Memory B cell (primary cell): ENCODE measurements at places on chromosomes 3 and 15.

GRCh38 chr3:54870423-54870822, 57.4 kb downstream of the LRTM1 start:
- no peak for DNase-seq

GRCh38 chr15:20356444-20356910, 185.1 kb downstream of the GOLGA6L6 start:
- peak; percentile 74 for DNase-seq

DNA sequence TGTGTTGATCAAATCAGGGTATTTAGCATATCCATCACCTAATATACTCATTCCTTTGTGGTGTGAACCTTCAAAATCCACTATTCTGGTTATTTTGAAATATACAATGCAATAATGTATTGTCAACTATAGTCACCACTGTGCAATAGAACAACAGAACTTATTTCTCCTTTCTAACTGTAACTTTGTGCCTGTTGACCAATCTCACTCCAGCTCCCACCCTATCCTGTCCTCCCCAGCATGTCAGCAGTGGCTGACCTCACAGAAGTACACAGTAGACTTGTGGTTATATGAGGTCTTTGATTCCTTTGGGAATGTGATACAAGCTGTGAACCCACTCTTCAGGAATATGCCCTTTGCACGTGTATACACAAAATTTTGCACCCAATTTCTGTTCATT, 64.2 kb downstream of the ECT2 start:
- DNase-seq: no peak

DNA sequence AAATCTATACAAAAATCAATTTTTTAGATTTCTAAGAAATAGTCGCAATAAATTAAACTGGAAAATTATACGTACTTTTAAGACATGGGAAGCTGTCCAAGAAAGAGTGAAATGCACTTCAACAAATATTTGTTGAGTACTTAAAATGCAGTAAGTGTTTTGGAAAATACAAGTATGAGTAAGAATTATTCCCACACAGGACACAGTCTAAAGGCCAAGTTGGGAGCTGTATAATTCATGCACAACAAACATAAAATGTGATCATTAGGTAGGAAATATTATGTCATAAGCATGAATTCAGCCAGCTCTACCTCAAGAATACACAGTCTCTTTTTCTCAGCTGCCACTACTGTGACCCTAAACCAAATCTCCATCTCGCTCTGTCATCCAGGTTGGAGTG, 267.6 kb downstream of the CNTN3 start:
- DNase-seq: no peak

DNA sequence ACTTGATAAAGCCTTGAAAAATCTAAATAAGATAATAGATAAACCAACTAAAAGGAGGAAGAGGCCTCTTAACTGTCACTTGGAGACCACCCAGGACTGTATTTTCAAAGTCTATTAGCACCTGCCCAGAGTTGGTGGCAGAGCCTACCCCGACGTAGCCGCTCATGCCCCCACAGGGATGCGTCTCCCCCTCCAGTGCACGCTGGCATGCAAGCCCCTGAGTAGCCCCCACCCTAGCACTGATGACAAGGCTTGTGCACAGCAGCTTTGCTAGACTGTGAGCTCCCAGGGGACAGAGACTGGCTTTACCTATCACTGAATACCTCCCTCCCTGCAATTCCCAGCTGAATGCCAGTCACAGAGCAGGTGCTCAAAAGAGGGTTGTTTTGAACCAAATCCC, 54.1 kb upstream of the HES1 start:
- DNase-seq: no peak

DNA sequence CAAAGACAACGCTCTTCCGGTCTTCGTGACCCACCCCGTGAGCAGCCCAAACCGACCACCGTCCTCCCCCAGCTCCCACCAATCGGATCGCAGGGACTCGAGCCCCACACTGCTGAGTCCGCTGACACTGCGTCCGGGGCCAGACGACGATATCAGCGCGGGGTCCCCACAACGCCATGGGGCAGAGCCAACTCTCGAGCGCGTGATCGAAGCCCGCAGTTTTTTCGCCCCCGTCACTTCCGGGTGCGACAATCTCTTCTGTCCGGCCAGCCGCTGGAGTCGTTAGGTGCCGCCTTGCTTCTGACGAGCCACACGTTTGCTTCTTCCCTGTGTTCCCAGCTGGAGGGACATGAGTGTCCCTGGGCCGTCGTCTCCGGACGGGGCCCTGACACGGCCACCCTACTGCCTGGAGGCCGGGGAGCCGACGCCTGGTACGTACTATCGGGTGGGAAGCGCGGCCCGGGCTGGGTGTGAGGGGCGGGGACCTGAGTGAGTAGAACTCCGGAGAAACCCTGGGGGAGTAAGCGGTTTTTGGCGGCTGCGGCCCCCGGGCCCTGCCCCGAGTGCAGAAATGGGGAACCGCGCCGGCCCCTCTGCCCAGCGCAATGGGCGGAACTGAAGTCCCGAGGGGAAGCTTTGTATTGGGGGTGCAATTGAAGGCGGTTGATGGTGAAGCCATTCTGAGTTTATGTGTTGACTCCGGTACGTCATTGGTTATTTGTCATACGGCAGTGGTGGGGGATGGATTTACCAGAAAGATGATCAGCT, at the start of gene BLOC1S6:
Gene BLOC1S6 (plus strand): TSS at position 285 of the 768 bp plus-strand sequence. CDS start 65 bp downstream, at position 350.
- DNase-seq: peak; percentile 92

- DNase-seq: no peak
Measured at GRCh38 chr15:50973605-50974004, 65.1 kb downstream of the AP4E1 start.

DNA sequence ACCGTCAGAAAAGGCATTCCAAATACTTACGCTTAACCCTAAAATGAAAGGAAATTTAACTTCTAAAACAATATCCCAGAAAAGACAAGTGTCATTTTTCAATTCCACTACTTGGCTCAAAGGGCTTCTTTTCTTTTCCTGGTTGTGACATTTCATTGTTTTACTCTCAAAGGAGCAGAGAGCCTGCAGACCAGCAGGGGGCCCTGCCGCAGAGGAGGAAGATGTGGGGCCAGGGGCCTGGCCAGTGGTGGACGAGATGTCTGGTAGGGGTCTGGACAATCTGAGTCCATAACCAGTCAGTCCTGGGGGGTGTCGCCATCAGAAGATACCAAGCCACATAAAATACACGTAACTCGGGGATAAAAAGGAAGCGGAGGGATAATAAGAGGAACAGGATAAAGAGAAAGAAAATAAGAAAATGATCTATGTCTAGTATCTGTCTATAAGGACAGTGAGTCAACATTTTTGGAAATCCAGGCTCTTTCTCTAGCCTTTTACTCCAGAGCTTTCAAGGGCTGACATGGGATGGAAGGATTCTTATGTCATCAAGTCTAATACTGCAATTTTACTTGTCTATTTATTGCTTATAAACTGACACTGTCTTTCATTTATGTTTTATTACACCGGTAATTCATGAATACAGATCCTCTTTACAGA, 54.2 kb upstream of the ARHGEF3 start:
- DNase-seq: peak; percentile 7

GRCh38 chr15:40511472-40512133, 40.8 kb downstream of the CHST14 start:
- DNase-seq: peak; percentile 58

DNA sequence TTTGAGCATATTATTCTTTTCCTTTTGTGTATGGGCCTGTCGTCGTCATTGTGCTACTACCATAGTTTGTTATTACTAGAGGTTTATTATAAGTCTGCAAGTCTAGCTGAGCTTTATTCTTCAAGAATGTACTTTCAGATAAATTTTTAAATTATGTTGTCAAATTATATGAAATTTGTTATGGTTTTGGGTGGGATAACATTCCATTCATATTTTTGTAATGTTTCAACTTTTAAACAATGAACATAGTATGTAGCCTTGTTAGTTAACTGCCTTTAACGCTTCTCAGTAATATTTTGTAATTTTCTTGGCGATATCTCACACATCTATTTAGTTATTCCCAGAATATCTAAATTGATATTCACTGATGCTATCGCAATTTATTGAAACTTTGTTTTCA, 41.6 kb upstream of the GOLGA8B start:
- no peak for DNase-seq

GRCh38 chr3:177356113-177356512, 158.8 kb upstream of the TBL1XR1 start:
- DNase-seq: no peak

GRCh38 chr3:65033576-65033975, 345.8 kb upstream of the ADAMTS9 start:
- DNase-seq: no peak

DNA sequence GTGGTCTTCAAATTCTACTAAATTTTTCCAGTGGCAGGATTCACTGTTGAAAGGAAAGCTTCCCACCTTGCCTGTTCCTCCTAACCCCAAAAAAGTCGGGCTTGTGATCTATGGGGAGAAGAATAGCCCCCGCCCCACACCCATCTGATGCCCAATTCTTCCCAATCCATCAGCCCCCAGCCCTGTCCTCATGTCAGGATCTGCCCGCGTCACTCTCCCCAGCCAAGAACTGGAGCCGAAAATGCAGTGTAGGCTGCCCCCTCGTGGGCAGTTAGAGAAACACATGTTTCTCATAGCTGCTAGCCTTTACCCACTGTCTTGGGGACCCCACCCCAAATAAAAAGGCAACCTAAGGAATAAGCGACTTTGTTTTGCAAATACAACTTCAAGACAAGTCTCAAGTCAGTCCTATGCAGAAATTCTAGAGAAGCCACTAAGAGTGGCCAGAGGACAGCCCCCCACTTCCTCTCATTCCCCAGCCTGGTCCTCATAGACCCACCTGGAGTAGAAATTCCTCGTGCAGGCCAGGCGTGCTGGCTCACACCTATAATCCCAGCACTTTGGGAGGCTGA, 13.0 kb upstream of the CSK start:
- DNase-seq: no peak

DNA sequence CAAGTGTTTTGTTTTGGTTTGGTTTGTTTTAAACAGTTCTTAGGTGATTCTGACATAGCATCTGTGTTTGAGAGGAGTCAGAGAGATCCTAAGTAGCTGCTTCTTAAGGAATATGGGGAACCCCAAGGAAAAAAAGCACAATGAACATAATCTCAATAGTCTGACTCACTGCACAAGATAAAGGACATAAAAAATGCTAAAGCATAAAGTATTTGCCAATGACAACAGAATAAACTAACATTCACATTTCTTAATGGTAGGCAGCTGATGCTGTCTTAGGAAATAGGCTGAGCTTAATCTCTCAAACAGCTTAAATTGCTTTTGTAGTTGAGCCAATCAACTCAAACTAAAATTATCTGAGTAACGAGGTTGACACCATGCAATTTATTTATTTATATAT, 2.9 kb downstream of the NCEH1 start:
- DNase-seq: no peak

DNA sequence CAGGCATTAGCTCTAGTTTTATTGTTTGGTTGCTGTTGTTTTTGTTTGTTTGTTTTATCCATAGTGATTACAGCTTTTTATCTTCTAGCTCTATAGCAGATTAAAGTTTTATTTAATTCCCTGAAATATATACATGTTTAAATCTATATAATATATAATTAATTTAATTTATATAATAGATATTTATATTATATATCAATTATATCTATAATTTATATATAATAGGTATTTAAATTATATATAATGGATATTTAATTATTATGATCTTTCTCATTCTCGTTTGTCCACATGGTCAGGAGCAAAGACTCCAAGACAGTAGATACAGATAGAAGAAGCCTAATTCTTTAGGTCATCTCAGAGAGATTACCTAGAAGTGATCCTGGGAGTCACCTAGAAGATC, 238.8 kb upstream of the GPR149 start:
- DNase-seq: no peak

DNA sequence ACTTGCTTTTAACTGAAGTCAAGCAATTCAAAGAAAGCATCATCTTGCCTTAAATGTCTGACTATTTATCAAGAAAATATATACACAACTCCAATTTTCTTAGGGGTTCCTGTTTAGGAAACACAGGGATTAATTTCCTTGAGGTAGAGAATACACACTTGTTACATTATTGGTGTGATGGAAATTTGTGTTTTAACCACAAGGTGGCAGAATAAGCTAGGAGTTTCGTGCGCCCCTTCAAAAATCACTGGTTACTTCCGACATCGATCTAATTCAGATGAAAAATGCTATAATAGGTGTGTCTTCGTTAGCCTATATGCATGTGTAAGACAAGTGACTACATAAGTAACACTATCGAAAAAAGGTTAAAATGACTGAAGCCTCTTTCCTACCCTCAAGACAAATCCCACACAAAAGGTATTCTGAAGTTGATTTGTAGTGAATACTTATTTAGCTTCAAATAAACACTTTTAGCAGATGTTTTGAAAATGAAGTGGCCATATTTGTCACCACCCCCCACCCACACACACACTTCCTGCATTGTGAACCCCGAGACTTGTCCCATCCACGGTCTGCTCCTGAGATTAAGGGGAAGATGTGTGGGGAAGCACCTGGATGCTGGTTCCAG, 246.5 kb downstream of the ROBO1 start:
- DNase-seq: no peak

GRCh38 chr15:64146885-64147681, 4.4 kb upstream of the SNX22 start:
- no peak for DNase-seq
